ENCODE measurements at places on chromosomes 16 and 17. TPM values are rescaled to one million over a fixed set of nuclear protein-coding genes. Genes with fewer than 3 reads are reported as not detected.

DNA sequence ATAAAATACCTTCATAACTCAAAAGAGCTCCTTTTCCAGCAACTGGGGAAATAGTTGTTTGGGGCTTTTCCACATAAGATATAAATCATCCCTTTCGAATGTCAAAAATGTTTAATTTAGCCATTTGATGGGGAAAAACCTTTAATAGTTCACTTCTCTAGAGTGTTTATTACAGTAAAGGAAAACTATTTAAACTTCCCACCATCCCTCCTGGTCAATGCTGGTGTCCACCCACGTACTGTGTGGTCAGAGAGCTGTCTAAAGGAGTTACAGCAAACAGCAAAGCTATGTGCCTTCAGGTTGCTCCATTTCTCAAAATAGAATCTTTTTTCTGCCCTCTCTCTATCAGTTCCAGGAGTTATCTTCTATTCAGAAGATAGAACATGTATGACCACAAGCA lies 33.5 kb downstream of the KANSL1 start:
- no peak for DNase-seq

DNA sequence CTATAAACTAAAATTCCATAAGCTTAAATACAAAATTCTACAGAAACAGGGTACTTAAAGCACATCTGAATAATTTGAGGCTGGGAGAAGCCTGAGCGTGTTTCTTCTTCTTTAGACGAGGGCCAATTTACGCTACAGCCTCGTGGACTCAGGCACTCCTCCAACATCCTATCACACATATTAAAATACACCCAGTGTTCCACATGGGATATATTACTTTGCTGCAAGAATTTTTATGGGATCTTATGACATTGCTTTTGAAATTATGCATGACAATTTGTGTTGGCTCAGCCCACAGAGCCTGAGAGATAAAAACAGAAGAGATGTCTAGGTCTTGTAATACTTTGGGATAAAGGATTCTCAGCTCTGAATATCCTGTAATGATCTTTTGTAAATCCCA lies 3.5 kb upstream of the TANGO6 start:
- no peak for DNase-seq

Gene AOC3
- polyA plus RNA-seq: 6.3 TPM

Gene PRKCB
- polyA plus RNA-seq: 4.2 TPM

All from renal cortex interstitium (tissue), 15 donors.